ENCODE measurements at places on chromosomes 2 and 18. TPM values are rescaled to one million over a fixed set of nuclear protein-coding genes. Genes with fewer than 3 reads are reported as not detected.

HS6ST1 gene
- 17.6 TPM for total RNA-seq

ITGA6 gene
- total RNA-seq: 87.0 TPM

TDRD15 gene
- not detected for total RNA-seq

LMAN1 gene
- 92.0 TPM for total RNA-seq

FAM136A gene
- 55.7 TPM for total RNA-seq

EMILIN2 gene
- total RNA-seq: 13.2 TPM

LIMS4 gene
- 2.0 TPM for total RNA-seq

SKA1 gene
- 23.9 TPM for total RNA-seq

IL18R1 gene
- 0.12 TPM for total RNA-seq

PLCD4 gene
- total RNA-seq: 0.58 TPM

CHAC2 gene
- 21.1 TPM for total RNA-seq

RNU2-63P gene
- not detected for total RNA-seq

LRRTM4 gene
- total RNA-seq: not detected

KCNIP3 gene
- 10.4 TPM for total RNA-seq

PCARE gene
- not detected for total RNA-seq

Data from epithelial cell of proximal tubule (primary cell).